ENCODE measurements at places on chromosomes 1 and 21.

DNA sequence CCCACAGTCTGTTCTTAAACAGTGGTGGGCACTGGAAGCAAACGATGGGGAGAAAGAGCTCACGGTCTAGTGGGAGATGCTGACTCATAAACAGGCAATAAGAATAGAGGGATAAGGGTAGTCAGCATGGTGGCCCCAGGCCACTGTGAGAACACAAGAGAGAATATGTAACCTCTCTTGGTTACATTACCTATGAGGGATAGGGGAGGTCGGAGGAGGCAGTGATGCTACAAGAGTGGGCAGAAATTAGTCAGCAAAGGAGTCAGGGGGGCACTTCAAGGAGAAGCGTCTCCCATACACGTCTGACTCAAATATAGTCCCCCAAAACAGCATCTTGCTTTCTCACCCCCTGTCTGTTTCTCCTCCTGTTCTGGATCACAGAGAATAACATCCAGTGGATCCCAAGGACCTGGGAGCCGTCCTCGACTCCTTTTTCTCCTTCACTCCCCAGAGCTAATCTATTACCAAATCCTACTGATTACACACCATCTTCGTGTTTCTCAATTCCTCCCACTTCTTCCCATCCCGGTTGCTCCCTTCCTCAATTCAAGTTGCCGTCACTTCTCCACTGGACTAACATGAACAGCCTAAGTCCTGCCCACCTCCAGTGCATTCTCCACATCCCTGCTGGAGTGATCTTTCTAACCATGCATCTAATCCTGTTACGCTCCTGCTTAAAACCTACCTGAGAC, 2.1 kb downstream of the SLAMF8 start:
- no peak for DNase-seq

GRCh38 chr1:94621395-94621794, 79.8 kb upstream of the F3 start:
- no peak for DNase-seq

GRCh38 chr1:233361876-233362275, 34.4 kb downstream of the MAP3K21 start:
- DNase-seq = no peak

DNA sequence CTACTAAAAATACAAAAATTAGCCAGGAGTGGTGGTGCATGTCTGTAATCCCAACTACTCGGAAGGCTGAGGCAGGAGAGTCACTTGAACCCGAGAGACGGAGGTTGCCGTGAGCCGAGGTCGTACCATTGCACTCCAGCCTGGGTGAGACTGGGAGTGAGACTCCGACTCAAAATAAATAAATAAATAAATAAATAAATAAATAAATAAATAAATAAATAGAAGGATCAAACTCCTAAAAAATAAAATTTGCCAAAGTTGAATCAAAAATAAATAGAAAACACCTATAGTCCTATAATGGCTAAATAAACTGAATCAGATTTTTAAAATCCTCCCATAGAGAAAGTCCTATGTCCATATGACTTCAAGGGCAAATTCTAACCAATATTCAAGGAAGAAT, 15.2 kb upstream of the PEX19 start:
- DNase-seq = no peak

DNA sequence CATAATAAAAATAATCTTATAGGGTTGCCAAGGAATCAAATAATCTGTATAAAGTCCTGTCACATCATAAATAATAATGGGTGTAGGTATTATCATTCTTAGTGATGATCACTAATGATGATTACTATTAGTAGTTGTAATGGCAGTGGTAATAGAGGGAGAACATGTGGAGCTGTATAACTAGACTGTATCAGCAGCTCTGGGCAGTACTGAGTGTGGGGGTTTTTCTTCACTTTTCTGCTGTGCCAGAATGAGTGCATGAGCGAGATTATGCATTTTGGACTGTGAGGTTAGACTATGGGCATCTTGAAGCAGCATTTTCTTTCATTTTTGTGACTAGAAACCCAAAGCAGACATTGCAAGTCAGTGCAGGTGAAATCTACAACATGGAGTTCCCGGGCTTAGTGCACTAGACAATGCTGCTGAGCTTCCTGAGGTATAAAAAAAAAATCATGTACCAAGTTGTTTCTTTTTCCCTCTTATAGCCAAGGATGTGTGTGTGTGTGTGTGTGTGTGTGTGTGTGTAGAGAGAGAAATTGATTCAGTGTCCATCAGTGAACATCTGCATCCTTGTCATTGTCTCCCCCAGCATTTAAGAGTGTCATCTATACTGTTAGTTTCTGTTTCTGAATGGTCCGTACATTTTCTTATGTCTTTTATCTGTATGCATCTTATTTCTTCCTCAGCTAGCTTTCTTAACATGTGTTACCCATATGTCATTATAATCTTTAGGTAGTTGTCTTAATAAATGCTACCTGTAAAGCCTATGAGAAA, 86.6 kb downstream of the GIPC2 start:
- no peak for DNase-seq

- DNase-seq = no peak
Measured at GRCh38 chr1:112686835-112687234, 12.4 kb downstream of the MOV10 start.

- no peak for DNase-seq
Measured at GRCh38 chr21:37460196-37460595, 93.6 kb downstream of the DYRK1A start.

DNA sequence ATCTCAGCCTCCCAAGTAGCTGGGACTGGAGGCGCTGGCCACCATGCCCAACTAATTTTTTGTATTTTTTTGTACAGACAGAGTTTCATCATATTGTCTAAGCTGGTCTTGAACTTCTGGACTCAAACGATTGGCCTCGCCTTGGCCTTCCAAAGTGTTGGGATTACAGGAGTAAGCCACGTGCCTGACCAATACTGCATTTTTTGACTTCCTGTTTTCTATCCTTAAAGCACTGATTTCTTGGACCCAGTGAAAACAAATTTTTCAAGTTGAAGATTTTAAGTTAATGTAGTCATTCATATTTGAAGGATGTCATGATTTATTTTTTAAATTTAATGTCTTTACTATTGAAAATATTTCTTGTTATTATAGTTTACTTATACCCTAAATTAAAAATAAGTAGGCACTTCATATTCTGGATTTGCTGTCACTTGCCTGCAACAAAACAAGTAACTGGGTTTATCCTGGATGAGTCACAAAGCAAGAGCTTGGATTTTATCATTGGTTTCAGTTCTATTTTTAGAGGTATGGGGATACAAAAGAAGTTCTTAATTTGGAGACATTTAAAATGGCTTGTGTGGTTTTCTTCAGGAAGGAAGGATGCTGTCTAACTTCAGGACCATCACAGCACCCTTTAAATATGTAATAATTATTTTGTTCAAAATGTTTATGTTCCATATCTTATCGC, 2.2 kb upstream of the VPS45 start:
- DNase-seq = no peak

DNA sequence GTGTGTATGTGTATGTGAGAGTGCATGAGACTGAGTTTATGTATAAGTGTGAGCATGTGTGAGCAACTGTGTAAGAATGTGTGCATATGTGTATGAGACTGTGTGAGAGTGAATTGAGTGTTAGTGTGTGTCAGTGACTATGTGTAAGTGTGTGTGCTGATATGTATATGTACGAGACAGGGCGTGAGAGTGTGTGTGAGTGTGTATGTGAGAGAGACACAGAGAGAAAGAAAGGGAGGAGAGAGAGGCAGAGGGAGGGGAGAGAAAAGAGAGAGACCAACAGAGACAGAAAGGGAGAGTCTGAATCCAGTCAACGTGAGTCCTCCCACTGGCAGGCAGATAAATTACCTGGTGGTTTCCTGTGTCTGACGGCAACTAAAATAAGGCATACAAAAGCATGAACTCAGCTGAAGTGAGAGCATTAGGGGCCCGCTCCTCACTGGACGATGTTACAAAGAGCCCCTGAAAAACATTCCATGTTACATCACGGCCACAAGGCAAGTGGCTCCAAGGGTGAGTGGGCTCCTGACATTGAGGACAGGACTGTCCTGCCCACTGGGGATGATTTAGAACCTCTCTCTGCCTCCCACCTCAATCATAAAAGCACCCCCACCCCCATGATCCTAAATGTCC, 66.6 kb upstream of the TIAM1 start:
- no peak for DNase-seq

- no peak for DNase-seq
Measured at GRCh38 chr1:75334876-75335389, 200.7 kb downstream of the LHX8 start.

DNA sequence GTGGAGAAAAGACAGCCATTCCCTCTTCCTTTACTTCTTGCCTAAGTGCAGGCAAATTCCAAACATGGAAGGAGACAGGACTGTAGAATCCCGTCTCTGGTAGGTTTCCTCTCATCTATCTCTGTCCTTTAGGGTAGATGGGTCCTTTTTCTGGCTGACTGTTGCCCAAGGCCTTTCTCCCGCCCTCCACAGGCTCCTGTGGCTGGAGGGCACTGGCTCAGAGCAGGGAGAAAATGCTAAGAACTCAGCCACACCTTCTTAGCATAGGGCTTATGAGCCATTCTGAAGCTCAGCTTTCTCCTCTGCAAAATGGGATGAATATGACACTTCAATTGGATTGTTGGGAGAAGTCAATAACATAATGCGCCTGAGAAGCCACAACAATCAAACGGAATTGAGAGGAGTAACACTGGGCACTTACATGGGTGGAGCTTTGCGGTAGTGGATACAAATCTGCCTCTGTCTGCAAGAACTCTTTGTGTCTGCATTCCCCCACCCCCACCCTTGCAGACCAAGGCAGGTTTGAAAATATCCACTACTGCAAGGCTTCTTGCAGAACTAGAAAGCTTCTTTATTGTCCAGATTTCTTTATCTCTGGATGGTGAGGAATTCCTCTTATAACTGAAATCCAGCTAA, 94.7 kb downstream of the CSMD2 start:
- DNase-seq = no peak

DNA sequence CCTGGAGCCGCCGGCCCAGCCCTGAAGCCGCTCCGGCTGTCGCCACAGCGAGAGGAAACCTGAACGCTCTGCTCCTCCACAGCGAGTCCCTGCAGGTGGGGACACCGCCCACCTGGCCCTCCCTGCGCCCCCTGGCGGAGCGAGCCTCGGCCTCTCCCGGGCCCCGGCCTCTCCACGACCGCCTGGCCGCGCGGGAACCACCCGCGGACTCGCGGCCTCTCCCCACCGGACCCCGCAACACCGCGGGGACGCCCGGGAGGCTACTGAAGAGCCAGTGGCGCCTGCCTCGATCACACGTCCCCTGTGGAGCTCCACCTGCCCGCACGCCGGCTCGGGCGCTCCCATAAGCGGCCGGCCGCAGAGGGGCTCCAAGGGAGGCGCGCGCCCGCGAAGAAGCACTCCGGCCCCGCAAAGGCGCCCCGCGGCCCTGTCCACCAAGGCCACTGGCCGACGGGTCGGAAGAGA, 109.6 kb downstream of the KCNN3 start:
- no peak for DNase-seq

GRCh38 chr1:38153778-38154470, 107.3 kb upstream of the POU3F1 start:
- DNase-seq = no peak

DNA sequence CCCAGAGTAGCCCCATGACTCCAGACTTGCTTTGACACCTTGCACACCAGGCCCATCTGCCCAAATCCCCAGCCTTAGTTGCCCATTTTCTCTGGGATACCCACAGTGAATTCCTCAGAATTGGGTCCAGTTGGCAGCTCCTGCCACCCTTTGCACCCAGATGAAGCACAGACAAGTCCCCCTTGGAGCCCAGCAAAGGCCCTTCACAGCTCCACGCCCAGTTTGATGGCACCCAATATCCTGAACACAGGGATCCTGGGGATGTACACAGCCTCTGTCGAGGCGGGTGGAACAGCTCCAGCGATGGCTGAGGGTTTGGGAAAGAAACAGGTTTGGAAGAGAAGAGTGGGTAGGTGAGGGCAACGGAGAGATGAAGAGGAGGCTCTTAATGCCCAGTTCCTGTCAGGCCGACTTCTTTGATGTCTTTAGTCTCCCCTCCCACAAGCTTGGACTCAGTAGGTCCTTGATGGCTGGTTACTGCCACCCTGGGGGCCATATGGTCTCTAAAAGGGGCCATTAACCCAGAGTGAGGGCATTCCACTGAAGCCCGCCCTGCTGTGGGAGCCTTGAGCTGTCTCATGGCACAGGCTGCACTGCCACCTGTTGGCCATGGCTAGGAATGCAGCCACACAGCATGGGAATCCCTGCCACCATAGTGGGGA, 21.7 kb downstream of the TMEM53 start:
- peak; percentile 22 for DNase-seq

GRCh38 chr1:15966081-15966955, 9.6 kb downstream of the ZBTB17 start:
- no peak for DNase-seq

DNA sequence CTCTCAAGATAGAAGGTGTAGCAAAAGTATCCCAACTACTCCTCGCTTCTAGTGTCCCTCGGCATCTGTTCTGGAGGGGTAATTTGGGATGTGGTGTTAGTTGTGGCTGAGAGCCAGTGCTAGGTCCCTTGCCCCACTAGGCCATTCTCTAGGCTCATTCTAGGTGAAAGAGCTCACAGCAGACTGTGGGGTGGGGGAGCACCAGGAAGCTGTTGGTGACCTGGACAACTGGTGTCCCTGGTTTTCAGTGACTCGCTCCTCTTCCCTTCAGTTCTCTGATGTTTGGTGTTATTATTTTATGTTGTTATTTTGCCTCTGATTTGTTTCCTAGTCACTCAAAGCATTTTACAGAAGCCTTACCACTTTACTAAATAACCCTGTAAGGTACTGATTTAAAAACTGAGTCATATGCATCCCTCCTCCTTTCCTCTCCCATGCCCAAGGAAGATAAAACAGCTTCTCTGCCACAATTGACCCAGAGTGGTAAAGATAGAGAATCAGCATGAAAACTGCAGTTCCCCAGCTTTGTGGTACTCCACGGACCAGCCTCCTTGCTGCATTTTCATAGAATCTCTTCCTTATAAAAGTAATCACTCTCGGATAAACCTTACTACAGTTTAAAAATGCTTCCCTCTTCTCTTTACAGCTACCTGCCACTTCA, 14.1 kb downstream of the DYRK3 start:
- DNase-seq = no peak

- DNase-seq = no peak
Measured at GRCh38 chr1:91706140-91706957, 179.6 kb downstream of the TGFBR3 start.

DNA sequence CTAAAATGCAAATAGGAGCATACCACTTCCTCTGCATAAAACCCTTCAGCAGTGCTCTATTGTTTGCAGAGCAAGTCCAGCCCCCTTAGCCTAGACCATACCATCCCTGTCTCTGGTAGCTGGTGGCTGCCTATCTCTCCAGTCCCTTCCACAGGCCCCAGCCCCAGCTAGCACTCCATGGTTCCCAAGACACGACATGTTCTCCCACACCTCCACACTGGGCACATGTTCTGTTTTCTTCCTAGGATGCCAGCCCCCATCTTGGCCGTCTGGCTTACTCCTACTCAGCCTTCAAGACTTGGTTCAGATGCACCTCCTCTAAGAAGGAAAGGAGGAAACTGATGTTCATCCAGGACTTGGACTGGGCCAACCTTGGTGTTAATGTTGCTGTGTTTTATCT, 108.4 kb downstream of the BEND5 start:
- DNase-seq = no peak

Measured in SK-N-MC (cell line).